ENCODE measurements at places on chromosomes 16 and 17. TPM values are rescaled to one million over a fixed set of nuclear protein-coding genes. Genes with fewer than 3 reads are reported as not detected.

DNA sequence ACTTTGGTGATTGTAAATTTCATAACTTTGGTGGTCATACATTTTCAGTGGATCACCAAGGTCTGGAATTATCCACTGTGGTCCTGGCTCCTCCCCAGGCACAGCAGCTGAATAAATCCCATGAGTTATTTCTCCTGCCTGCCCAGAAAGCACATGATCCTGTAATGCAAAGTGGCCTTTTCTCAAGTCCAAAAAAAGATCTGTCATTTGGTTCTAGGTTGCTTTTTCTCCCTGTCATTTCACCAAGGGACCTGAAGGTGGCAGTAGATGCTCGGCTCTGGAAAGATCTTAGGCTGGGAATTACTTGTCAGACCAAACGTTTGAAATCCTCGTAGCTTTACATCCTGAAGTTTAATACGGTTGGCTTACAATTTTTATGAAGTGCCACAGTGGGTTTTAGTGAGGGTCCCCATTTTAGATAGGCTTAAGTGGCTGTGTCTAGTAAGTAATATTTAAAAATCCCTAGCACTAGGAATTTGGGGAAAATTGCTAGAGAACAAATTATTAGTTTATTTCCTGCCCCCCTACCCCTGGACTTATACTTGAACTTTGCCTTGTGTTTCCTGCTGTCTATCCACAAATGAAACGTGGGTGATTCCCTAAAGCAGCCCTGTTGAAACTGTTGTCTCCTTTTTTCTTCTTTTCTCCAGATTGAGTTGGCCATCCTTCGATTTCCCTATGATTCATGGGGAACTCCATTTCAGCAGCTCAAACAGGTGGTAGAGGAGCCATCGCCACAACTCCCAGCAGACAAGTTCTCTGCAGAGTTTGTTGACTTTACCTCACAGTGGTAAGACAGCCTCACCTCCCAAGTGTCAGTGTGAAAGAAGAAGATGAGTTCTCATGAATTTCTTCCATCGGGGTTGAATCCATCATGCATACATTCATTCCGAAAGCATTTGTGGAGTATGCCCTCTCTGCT is 111.7 kb downstream of the MAP2K6 start:
- H3K27me3 ChIP-seq, result no peaks in the 10 kb centered on the region
- no peaks in the 10 kb centered on the region for H3K36me3 ChIP-seq
- no peak overlapping the region for H3K27ac ChIP-seq
- H3K4me3 ChIP-seq, result no peak overlapping the region
- H3K4me1 ChIP-seq, result no peaks in the 10 kb centered on the region

DNA sequence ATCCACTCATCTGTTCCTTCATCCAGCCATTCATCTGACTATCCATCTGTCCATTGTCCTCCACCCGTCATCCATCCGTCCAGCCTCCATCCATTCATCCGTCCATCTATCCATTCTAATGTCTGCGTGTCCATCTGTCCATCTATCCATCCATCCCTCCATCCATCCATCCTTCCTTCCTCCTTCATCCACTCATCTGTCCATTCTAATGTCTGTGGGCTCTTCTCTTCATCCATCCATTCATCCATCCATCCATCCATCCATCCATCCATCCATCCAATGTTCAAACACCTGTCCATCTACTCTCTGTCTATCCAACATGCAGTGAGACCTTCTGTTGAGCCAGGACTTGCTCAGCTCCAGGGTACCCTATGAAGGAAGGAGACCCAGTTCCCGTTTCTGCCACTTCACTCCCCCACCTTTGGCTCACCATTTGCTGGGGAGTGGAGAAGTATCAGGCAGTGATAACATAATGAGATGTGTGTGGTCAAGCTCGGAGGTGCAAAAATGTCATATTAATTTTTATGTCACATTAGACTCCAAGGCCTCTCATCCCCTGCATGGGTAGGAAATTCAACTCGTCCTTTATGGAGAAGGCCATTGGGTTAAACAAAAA is 36.5 kb upstream of the ADGRG1 start:
- no peak overlapping the region for H3K27ac ChIP-seq
- H3K36me3 ChIP-seq, result no peaks in the 10 kb centered on the region
- H3K4me1 ChIP-seq, result peaks cover 12% of the 10 kb centered on the region
- DNase-seq, result no peak
- no peak overlapping the region for H3K4me3 ChIP-seq

DNA sequence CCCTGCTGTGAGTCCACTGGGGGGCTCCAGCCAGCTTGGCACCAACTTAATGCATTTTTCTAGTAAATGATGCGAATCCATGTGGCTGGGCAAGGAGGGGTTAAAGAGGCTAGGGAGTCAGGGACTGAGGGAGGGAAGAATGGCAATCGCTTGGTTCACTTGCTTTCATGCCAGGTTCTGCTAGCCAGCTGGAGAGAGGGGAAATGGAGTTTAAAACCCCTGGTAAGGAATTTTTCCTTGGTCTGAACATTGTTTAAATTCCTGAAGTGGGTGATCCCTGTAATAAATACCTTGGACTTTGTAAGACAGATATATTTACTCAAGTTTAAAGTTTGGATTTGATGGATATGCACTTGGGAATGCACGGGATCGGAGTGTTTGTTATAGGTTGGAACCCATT is 22.8 kb downstream of the ANKFN1 start:
- H3K36me3 ChIP-seq, result no peaks in the 10 kb centered on the region
- peaks cover 7% of the 10 kb centered on the region for H3K4me1 ChIP-seq
- H3K27me3 ChIP-seq, result no peaks in the 10 kb centered on the region
- no peak overlapping the region for H3K27ac ChIP-seq
- no peak for DNase-seq
- H3K4me3 ChIP-seq, result no peak overlapping the region

DNA sequence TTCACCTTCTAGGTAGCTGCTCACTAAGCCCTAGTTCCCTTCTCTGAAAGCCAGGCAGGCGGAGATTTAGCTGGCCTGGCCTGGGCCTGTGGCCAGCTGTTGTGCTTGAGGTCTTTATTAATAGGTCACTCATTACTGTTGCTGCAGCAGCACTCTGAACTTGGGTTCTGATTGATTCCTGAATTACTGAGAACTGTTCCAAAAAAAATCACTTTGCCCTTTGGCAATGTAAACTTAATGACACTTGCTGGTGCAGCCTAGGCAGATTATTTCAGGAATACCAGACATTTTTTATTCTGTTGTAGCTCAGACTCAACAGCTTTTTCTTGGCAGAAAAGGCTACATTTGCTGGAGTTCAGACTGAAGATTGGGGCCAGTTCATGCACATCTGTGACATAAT is 2.7 kb downstream of the TOM1L1 start:
- no peak for DNase-seq
- no peaks in the 10 kb centered on the region for H3K27me3 ChIP-seq
- H3K36me3 ChIP-seq, result no peaks in the 10 kb centered on the region
- H3K4me1 ChIP-seq, result no peaks in the 10 kb centered on the region

GRCh38 chr16:8474587-8474986 is 115.7 kb downstream of the TMEM114 start:
- no peaks in the 10 kb centered on the region for H3K27me3 ChIP-seq
- DNase-seq, result no peak
- no peak overlapping the region for H3K4me3 ChIP-seq
- H3K27ac ChIP-seq, result no peak overlapping the region
- no peaks in the 10 kb centered on the region for H3K36me3 ChIP-seq

GRCh38 chr16:81554979-81555378 is 110.4 kb downstream of the CMIP start:
- DNase-seq, result no peak
- H3K27me3 ChIP-seq, result no peaks in the 10 kb centered on the region
- H3K4me1 ChIP-seq, result peaks cover 61% of the 10 kb centered on the region
- no peaks in the 10 kb centered on the region for H3K36me3 ChIP-seq
- no peak overlapping the region for H3K27ac ChIP-seq

DNA sequence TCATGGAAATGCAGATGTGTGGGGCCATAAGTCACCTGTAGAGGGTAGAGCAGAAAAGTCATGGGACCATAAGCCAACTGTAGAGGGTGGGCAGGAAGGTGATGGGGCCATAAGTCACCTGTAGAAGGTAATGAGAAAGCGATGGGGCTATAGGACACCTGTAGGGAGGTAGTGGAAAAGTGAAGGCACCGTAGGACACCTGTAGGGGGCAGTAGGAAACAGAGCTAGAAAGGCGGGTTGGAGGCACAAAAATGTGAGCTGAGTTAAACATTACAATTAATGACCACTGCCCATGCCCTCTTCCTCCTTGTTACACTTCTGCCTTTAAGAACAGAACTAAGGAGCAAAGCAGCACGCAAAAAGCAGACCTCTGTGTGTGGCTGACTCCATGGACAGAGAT is 150.1 kb downstream of the SHISA6 start:
- no peak for DNase-seq
- no peaks in the 10 kb centered on the region for H3K4me1 ChIP-seq
- H3K4me3 ChIP-seq, result no peak overlapping the region
- H3K36me3 ChIP-seq, result no peaks in the 10 kb centered on the region

DNA sequence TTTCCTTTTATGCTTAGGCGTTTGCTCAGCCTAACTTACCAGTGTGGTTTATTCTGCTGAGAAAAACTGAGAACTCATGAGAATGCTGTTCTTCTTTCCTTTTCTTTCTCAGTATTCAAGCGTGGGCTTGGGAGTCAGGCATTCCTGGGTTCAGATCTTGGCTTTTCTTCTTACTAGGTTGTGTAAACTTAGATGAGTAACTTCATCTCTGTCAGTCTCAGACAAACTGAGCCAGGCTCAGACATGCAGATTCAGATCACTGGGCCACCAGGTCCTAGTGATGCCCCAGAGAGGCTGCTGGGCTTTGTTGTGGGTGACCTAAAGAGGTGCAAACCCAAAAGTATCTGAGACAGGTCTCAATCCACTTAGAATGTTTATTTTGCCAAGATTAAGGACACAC is 95.8 kb upstream of the MPHOSPH6 start:
- H3K27ac ChIP-seq, result no peak overlapping the region
- peaks cover 9% of the 10 kb centered on the region for H3K4me1 ChIP-seq
- no peaks in the 10 kb centered on the region for H3K27me3 ChIP-seq
- no peak for DNase-seq
- no peaks in the 10 kb centered on the region for H3K36me3 ChIP-seq
- H3K4me3 ChIP-seq, result no peak overlapping the region

- no peaks in the 10 kb centered on the region for H3K27me3 ChIP-seq
- no peak for DNase-seq
- no peaks in the 10 kb centered on the region for H3K4me1 ChIP-seq
These were observed 280.8 kb downstream of the CDH11 start for GRCh38 chr16:64841071-64841470.

DNA sequence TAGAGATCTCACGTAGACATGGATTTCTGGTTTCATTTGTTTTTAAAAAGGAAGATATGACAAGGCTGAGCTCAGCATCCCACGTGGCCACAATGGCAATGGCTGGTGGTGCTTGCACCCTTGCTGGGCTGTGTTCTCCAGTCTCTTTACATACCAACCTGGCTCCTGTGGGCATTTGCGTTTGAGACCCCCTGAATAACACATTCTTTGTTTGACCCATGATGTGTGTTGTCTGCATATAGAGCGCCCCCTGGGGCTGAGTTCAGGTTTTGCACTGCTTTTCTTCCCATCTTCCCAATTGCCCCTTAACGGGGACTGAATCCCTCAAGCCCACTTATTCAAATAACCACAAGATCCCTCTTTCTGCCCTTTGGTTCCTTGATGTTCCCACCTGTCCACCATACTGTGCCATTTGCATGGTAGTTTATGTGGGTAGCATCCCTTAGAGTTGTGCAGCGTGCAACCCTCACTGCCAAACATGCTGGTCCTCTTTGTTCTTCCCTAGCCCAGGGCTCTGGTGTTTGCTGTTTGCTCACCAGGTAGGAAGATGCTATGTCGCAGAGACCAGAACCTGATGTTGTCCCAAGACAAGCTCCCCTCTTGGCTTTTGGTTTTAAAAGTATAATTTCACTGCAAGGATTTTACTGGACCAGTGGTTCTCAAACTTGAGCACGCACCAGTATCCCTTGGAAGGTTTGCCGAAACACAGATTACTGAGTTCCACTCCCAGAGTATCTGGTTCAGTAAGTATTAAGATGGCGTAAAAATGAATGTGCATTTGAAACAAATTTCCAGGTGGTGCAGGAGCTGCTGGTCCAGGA is 38.5 kb upstream of the NKD1 start:
- no peak overlapping the region for H3K27ac ChIP-seq
- H3K4me1 ChIP-seq, result no peaks in the 10 kb centered on the region
- H3K36me3 ChIP-seq, result no peaks in the 10 kb centered on the region
- H3K27me3 ChIP-seq, result no peaks in the 10 kb centered on the region
- H3K4me3 ChIP-seq, result no peak overlapping the region
- peak; percentile 55 for DNase-seq

- H3K27ac ChIP-seq, result no peak overlapping the region
- no peaks in the 10 kb centered on the region for H3K27me3 ChIP-seq
- DNase-seq, result no peak
- no peaks in the 10 kb centered on the region for H3K36me3 ChIP-seq
- H3K4me1 ChIP-seq, result no peaks in the 10 kb centered on the region
These were observed 108.5 kb upstream of the CCL2 start for GRCh38 chr17:34146440-34147043.

DNA sequence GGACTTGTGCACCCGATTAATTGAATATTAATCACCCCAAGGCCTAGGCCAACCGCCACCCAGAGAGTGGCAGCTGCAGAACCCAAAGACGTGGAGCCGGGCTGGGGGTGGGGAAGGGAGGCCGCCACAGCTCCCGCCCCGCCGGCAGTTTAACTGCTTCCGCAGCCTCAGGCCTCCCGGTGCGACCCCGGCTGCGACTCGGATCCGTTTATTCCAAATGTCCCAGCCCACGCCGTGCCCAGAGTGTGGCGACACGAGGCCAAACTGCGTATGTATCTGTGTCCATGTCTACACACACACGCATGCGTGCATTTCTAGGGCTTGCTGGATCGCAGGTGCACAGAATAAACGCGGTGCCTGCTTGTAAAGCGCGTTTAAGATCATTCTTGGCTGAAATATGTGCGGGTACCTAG is 802 bp upstream of the TOB1 start:
- peaks cover 16% of the 10 kb centered on the region for H3K36me3 ChIP-seq
- H3K4me1 ChIP-seq, result no peaks in the 10 kb centered on the region
- no peaks in the 10 kb centered on the region for H3K27me3 ChIP-seq
- H3K4me3 ChIP-seq, result peak overlapping the region; percentile 89
- DNase-seq, result peak; percentile 77

GRCh38 chr17:28615260-28615940 is 1.4 kb upstream of the RSKR start:
- peaks cover 64% of the 10 kb centered on the region for H3K36me3 ChIP-seq
- no peak for DNase-seq
- H3K4me1 ChIP-seq, result no peaks in the 10 kb centered on the region
- no peak overlapping the region for H3K4me3 ChIP-seq

SLC16A13 gene
- 0.70 TPM for total RNA-seq

CCDC40 gene
- 3.0 TPM for total RNA-seq

ABCC11 gene
- not detected for total RNA-seq

NR1D1 gene
- 9.9 TPM for total RNA-seq

TBC1D3H gene
- not detected for total RNA-seq

DDX42 gene
- 39.9 TPM for total RNA-seq

KRTAP4-1 gene
- total RNA-seq, result not detected

LITAFD gene
- not detected for total RNA-seq

COG1 gene
- 17.3 TPM for total RNA-seq

KRT39 gene
- not detected for total RNA-seq

CD300LB gene
- 0.31 TPM for total RNA-seq

PSMC3IP gene
- 1.6 TPM for total RNA-seq

Measured in right atrium auricular region (tissue), 2 donors.